ENCODE measurements at places on chromosomes 6 and 20.

GRCh38 chr6:100775667-100776066, 105.5 kb downstream of the ASCC3 start:
- no peak for DNase-seq

DNA sequence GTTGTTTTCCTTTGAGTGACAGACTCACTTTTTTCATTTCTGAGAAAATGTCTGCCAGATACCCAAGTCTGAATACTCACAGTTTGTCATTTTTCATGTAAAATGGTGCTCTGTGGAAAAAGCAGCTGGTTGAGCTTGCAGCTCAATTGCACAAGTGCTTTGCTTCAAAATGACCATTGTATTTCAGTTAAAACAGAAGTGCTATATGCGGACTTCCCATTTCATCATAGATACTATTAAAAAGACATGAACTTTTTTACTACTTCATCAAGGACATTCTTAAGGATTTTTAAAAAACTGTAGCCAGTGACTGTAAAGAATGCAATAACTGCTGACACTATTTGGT, 61.5 kb downstream of the KCNS1 start:
- no peak for DNase-seq

GRCh38 chr20:63572788-63573646, 1.0 kb downstream of the HELZ2 start:
- DNase-seq, result no peak

GRCh38 chr20:58691773-58692578, 624 bp upstream of the NPEPL1 start:
- DNase-seq, result no peak

DNA sequence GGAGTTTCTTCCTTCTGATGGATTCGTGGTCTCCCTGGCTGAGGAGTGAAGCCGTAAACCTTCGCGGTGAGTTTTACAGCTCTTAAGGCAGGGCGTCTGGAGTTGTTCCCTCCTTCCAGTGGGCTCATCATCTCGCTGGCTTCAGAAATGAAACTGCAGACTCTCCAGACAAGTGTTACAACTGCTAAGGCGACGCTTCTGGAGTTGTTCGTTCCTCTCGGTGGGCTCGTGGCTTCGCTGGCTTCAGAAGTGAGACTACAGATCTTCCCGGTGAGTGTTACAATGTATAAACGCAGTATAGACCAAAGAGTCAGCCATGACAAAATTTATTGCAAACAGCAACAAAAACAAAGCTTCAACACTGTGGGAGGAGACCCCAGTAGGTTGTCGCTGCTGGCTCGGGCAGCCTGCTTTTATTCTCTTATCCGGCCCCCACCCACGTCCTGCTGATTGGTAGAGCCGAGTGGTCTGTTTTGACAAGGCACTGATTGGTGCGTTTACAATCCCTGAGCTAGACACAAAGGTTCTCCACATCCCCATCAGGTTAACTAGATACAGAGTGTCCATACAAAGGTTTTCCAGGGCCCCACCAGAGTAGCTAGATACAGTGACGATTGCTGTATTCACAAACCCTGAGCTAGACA, 113.2 kb downstream of the GPX5 start:
- no peak for DNase-seq

DNA sequence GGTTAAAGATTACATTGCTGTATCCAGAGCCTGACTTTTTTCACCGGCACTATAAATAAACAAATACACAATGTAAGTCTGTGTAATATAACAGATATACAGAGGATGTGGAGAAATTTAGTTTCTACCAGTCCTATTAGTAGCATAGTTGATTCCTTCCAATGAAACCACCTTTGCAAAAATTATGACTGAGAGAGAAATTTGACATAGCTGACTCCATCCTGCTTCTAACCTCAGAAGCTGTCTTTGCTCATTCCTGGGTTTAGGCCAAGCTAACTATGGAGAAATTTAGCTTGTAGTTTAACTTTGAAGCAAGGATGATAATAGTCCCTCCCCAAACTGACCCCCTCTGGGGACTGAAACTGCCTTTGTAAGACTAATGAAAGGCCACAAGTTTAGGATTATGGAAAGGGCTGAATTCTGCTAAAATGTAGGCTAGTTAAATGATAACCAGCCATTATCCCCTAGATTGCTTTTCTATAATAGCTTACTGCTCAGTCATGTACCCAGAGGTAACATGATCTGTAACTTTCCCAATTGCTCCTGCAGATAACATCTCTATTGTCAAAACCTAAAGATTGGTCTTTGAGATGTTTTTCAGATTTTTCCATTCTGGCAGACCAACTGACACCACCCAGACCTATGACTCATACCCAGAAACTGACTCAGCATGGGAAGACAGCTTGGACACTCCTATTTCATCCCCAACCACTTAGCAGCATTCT, 172.8 kb upstream of the ARG1 start:
- no peak for DNase-seq

DNA sequence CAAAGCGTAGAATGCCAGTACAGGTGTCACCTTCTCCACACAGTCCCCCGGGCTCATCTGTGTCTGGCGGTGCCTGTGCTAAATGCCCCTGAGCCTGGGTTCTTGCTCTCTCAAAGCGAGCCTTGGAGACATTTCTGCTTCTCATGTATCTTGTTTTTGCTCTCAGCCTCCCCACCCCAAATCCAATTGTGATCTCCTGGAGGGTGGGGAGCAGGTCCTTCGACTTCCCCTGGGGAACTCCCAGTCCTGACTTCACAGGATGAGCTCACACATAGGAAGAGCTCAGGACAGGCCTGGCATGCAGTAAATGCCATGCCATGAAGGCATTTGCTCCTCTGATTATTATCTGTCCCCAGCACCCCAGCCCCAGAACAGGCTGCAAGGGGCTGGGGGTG, 58.1 kb downstream of the NOL4L start:
- no peak for DNase-seq

DNA sequence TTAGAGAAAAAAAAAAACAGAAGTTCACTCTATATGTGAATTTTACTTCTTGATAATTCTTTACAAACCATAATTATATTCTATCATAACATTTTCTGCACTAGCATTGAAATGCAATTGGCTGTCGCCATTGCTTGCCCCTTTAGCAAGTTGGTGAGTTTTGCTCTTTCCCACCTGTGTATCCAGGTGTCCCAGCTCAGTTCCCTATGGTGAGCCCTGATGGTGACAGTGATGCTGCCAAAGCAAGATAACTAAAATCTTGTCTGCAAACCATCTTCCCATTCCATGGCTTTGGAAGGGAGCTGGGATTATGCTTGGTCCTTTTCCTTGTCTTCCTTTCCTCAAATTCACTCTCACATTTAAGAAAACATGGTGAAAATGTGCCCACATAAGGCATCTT, 429.6 kb downstream of the NKAIN2 start:
- DNase-seq, result no peak

- DNase-seq, result no peak
These were observed 99.3 kb upstream of the BMP5 start for GRCh38 chr6:55974688-55975087.

GRCh38 chr6:46729787-46730326, 5.3 kb downstream of the PLA2G7 start:
- DNase-seq, result no peak

GRCh38 chr6:29505808-29506207, 18.1 kb upstream of the MAS1L start:
- DNase-seq, result no peak

GRCh38 chr20:20931024-20931423, 175.1 kb downstream of the LINC00237 start:
- no peak for DNase-seq

DNA sequence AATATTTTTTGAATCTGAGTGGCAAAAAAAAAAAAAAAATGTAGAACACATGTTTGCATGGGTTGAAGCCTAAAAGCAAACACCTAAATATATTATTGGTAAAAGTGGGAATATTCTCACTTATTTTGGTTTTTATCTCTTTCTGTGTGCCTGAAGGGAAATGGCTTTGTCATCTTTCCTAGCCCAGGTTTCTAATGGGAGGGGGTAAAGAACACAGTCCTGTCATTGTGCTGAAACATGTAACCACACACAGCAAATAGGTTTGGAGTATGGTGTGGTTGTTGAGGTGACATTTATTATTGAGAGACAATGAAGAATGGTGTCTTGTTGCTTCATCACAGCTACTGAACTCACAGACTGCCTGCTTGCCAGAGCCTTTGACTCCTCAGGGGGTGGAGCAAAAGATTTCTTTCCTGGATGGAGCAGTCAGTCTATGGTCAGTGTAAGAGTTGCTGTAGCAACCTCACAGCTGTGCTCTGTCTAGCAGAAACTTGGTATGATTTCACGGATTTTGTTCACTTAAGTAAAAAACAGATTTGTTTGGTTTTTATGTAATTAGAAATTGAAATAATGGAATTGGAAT, 70.2 kb downstream of the CEP57L1 start:
- no peak for DNase-seq

All from stimulated activated CD8-positive, alpha-beta memory T cell treated with anti-CD3 and anti-CD28 coated beads, Interleukin-2, amount 100 ng/mL, for 1 hour (primary cell).